Fibroblast of pulmonary artery (primary cell): ENCODE measurements at places on chromosomes 11 and 22.

DNA sequence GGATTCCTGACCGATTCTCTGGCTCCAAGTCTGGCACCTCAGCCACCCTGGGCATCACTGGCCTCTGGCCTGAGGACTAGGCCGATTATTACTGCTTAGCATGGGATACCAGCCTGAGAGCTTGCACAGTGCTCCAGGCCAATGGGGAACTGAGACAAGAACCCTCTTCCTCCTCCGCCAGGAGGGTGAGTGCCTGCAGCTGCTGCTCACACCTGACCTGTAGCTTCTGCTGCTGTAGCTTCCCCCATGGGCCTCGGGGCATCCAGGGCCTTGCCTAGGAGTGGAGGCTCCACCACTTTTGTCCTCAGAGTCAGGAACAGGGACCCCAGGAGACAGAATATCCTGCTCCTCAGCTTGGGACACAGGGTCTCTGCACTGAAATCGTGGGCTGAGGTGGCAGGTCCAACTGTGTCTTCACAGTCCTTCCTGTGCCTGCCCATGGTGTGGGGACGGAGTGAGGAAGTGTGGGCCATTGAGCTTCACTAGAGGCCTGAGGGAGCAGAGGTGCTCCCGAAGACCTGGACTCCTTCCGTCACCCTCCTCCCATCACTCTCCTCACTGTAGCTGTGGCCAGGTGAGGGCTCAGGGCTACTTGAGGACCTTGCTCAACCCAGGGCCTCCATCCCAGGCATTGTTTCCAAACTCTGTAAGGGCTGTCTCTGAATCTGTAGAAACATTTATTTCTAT, 103.8 kb downstream of the ZNF280B start:
- no peak for DNase-seq

DNA sequence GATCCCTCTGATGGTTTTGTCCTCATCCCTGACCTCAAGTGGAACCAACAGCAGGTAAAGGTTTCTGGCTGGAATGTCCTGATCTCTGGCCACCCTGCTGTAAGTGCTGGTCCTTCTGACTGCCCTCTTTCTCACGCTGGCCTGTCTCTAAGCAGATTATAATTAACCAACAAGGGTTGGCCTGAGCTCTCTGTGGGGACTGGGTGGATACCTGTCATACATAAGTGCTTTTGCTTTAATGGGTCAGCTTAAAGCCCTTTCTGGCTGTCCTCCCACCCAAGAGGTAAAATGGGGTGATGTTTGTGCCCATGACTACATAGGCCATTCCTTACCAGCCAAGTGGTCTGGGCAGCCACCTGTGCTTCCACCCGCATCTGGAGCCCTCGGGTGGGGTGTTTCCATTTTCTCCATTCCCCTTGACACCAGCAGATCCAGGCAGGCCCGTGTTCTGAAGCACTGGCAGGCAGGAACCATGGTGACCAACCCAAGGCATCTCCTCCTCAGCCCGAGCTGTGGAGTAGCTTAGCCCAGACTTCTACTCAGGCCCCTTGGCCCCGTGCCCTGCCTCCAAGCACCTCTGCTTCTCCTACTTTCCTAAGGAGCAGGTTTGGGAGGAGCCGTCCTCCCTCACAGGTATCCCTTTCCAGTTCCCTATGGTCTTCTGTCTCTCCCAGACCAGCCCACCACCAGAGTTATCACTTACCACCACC, 17.0 kb upstream of the ST3GAL4 start:
- no peak for DNase-seq

DNA sequence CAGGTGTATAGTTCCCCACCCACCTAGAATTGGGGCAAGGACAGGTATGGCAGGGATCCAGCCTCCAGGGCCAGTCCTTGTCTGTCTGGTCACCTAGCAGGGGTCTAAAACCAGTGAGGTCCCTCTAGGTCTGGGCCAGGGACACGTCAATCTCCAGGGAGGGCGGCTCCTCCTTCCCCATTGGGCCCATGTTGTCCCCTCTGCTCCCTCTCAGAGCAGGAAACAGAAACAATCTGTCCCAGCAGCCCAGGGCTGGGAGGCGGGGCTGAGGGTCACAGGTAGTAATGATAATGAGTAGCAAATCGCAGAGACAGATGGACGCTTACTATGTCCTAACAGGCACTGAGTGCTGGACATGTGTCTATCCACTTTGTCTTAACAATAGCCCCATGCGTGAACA, 22.8 kb upstream of the SYT7 start:
- DNase-seq, result no peak

GRCh38 chr22:38724926-38725571, 19.3 kb downstream of the GTPBP1 start:
- peak; percentile 52 for DNase-seq

DNA sequence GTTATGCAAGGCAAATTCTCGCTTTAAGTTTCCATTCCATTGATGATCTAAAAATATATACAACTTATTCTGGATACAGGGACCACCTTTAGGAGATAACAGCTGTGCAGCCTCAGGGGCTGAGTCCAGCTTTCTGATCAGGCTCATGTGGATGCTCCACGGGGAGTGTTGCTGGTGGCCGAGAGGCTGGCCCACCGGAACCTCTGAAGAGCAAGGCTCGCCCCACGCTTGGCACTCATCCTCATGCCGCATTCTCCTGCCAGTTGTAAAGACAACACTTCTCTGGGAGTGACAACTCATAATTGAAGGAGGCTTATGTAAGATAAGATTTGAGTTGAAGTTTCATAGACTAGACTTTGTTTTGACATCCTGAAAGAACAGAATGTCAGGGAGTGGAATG, 123.5 kb downstream of the MPPED1 start:
- no peak for DNase-seq

GRCh38 chr11:11450744-11451362, 97.8 kb upstream of the CSNK2A3 start:
- DNase-seq, result peak; percentile 24

GRCh38 chr11:12961615-12962014, 47.5 kb upstream of the RASSF10 start:
- peak; percentile 46 for DNase-seq

DNA sequence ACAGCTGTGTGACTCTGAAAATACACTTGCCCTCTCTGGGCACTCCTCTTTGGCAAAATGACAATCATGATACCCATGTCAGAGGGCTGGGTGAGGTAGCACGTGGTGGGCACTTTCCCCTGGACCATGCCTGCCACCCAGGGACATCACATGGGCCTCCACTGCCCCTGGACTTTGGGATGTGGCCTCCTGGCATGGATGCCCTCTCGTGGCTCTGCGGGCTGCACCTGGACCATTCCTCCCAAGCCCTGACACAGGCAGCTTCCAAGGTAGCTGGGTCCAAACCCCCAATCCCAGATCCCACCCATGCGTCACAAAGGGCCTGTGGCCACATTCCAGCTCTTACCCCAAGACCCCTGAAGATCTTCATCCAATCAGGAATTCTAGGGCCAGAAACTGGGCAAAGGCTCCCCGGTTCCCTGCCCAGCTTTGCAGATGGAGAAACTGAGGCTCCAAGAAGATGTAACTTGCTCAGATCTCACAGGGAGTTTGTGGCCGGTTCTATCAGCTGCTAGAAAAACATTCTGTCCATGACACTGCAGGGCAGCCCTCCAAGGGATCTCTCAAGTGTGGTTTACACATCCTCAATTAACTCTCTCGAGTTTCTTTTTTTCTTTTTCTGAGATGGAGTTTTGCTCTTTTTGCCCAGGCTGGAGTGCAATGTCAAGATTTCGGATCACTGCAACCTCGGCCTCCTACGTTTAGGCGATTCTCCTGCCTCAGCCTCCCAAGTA, 35.4 kb upstream of the CYB5R3 start:
- DNase-seq, result no peak

DNA sequence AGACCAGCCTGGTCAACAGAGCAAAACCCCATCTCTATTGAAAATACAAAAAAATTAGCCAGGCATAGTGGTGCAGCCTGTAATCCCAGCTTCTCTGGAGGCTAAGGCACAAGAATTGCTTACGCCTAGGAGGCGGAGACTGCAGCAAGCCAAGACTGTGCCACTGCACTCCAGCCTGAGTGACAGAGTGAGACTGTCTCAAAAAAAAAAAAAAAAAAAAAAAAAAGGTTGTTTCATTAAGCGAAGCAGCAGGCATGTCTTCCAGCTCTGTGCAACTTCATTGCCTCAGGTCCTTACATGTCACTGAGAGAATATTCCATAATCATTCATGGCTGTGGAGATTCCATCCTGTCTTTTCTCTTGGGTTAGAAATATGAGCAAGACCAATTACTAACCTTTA, 16.9 kb downstream of the GAB2 start:
- no peak for DNase-seq

GRCh38 chr11:68659158-68659921, 25.0 kb upstream of the GAL start:
- peak; percentile 98 for DNase-seq

- no peak for DNase-seq
Measured at GRCh38 chr11:130085671-130086290, 16.1 kb downstream of the APLP2 start.

GRCh38 chr11:88779577-88779976, 286.2 kb downstream of the GRM5 start:
- DNase-seq, result peak; percentile 28

DNA sequence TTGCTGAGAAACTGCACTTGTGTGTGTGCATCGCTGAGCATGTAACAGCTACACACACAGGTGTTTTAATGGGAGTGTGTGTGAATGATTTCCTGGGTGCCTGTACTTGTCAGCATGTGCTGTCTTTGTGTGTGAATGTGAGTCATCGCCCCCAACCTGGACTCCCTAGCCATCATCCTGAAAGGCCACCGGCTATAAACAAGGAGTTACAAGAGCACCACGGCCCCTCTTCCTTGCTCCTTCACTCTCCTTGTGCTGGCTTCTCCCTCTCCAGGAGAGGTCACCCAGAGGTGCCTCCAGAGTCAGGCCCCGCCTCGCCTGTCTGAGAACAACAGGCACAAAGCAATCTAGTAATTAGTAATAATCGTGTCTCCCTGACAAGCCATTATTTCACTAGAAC, 419.2 kb downstream of the BUD13 start:
- DNase-seq, result no peak

GRCh38 chr11:65870307-65870658, 2.3 kb downstream of the EFEMP2 start:
- DNase-seq, result no peak

GRCh38 chr22:38786631-38787030, 7.3 kb downstream of the DNAL4 start:
- DNase-seq, result no peak

DNA sequence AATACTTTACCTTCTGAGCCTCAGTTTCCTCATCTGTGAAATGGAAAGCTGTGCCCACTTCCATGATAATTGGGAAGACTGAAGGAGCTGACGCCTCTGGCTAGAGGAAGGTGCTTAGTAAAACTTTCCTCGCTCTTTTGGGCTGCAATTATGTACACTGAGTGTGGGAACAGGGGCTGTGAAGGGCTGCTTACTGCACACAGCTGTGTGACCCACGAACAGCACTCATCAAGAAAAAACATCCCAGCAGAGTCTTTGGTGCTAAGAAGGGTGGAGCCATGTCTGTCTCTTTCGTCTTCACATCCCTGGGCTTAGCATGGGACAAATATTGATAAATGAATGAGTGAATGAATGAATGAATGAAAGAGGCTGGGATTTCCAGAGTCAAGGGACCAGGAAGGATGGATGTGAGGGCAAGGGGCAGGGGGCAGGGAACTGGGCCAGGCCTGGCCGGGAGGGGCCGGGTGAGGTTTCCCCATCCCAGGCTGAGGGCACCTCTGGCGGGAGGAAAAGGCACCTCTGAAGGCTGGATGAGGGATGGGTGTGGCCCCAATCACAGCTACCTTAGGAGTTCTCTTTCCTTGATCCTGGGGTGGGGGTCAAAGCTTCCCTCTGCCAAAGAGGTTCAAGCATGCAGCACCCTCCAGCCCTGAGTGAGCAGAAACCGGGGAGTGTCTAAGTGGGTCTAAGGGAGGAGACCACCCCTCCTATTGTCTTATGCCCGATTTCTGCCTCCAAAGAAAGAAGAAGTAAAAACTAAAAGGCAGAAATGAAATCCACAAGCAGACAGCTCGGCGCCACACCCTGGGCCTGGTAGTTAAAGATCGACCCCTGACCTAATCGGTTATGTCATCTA, 9.2 kb upstream of the CD5 start:
- DNase-seq, result no peak

DNA sequence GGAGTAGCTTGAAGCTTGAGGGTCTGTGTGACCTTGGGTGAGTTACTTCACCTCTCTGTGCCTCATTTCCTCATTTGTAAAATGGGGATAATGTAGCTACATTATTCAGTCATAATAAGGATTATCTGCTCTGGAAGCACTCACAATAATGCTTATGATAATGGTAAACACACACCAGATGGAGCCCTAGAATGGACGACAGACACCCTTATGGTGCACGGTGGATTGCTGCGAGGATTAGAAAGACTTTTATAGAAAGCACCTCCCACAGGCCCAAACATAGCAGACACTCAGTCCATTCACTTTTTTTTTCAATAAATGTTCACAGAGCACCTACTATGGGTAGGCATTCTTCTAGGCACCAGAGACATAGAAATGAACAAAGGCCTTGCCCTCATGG, 53.8 kb downstream of the LARGE1 start:
- DNase-seq, result no peak

DNA sequence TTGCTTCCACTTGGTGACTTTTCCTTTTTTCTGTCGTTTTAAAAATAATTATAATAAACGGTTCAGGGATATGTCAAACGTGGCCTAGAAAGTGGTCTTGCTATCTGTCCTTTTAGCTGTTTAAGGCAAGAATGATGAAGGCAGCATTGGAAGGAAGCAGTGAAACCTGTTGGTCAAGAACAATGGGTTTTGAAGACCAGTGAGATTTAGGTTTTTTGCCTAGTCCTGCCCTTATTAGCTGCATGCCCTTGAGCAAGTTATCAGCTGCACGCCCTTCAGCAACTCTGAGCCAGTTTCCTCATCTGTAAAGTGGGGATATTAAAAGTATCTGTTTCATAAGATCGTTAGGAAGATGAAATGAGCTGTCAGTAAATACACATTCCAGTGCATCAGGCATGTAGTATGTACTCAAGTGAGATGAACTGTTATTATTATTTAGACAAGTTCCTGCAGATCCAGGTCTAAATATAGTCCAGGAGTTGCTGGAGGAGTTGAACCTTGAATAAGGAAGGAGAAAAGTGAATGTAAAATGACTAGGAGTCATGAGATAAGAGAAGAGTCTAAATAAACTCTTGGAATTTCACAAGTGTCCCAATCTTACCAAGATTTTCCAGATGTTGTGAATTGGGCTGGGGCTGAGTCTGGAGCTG, 90.8 kb upstream of the HSD17B12 start:
- no peak for DNase-seq

GRCh38 chr11:85313741-85314140, 313.4 kb downstream of the DLG2 start:
- DNase-seq, result no peak

- DNase-seq, result no peak
Measured at GRCh38 chr11:124896821-124897391, 759 bp downstream of the ROBO4 start.
